Femur (tissue), 1 donor: ENCODE measurements at places on chromosomes 3 and 15.
A peak's percentile ranks its signal among the peaks of the same experiment; 100 is the strongest.

GRCh38 chr15:37014137-37014536, 86.2 kb downstream of the MEIS2 start:
- no peak for DNase-seq

DNA sequence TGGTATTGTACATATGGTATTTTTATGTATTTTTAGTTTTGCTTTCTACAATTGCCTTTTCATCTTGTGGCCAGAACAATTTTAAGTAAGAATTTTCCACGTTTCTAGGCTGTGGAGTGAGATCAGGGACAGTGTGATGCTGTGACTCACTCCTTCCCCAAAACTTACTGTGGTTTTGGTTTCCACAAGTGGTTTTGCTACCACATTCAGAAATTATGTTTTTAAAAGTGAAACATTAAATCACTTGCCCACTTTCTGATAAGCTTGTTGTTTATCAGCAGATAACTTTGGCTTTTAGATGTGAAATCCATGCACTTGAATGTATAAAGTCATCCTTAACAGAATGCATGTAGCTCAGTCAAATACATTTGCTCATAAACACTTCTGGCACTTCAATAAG, 192.2 kb upstream of the THRB start:
- DNase-seq: no peak

- DNase-seq: no peak
Observed at GRCh38 chr15:76327191-76328105, 9.1 kb upstream of the ISL2 start.

- no peak for DNase-seq
Observed at GRCh38 chr15:63530752-63531299, 26.4 kb downstream of the USP3 start.

GRCh38 chr3:6799264-6799915, 61.5 kb upstream of the GRM7 start:
- peak; percentile 25 for DNase-seq

GRCh38 chr15:79296583-79296982, 14.1 kb downstream of the ANKRD34C start:
- DNase-seq: no peak

GRCh38 chr3:101179637-101180036, 140.7 kb downstream of the IMPG2 start:
- DNase-seq: peak; percentile 33

DNA sequence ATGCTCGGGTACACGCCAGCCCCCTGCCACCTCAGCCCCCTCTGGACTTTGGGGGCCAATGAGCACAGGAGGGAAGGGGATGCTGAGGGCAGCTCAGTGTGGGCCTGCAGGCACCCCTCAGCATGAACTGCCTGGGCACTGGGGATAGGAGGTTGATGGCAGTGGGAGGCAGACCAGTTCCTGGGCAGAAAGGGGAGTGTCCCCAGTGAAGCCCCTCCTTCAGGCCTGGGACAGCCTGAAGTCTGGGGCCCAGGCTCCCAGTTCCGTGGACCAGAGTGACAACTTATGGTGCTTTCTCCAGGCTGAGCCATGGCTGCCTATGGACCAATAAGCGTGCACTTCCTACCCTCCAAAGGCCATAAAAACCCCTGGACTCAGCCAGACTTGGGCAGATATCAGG, 63.3 kb upstream of the IMPG2 start:
- no peak for DNase-seq

DNA sequence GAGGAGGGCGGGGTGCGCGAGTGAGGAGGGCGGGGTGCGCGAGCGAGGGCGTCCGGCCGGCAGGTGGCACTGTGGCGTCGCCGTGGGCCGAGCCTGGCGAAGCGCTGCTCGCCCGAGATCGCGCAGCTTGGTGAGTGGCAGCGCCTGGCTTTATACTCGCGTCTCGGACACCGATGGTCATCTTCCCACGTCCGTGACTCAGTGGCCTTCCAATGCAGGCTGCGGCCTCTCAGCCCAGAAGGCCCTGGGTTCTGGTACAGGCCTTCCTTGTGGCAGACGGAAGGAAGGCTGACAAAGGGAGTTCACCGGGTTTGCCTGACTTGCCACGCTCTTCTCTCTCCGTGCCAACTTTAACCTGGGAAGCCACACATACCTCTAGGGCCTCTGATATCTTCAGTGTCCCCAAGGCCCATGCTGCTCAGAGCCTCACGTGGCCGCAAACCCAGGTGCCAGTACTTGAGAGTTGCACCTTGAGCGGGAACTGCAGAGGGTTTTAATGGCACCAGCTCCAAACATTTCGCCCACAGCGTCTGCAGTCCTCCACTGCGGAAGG, 195.3 kb upstream of the LYSMD4 start:
- DNase-seq: peak; percentile 87

DNA sequence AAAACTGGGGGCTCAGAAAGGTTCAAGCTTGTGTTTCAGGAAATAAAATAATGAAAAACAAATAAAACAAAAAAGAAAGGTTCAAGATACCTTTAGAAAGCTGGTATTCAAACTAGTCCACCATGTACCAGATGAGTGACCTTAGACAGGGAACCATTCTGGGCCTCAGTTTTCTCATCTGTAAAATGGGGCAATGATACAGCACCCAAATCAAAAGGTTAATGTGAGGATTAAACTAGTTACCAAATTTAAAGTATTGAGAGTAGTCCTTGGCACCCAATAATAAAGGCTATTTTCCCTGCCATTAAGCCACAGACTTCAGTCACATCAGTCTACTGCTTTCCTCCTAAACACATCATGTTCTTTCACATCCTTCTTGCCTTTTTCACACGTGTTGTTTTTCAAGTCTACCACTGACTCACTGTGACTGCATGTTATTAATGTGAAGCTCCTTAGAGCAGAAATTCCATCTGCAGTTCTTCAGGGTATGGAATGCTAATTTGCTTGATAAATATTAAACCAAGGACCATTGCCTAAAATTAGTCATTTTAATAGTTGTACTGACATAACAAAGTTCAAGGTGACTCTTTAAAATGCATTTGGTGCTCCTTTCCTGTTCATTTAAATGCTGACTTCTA, 19.9 kb downstream of the TAMM41 start:
- no peak for DNase-seq

GRCh38 chr15:74626752-74627692, 11.4 kb downstream of the CLK3 start:
- no peak for DNase-seq

- DNase-seq: no peak
Observed at GRCh38 chr3:106522397-106522796, 653.6 kb upstream of the CBLB start.

- DNase-seq: no peak
Observed at GRCh38 chr15:51367322-51367976, 26.0 kb downstream of the GLDN start.

DNA sequence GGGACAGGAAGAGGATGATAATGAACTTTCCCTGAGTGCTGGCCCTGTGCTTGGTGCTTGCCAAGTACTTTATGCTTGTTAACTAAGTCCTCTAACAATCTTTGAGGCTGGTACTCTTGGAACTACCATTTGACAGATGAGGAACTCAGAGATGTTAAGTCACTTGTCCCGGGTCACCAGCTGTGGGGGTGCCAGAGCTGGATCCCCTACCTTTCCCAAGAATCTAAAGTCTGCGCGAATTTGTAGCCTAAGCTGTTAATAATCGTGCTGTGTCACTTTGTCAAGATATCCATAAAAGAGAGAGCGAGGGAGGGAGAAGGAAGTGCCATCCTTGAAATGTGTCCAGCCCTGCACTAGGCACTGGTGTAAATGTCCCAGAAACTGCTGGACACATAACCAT, 19.0 kb upstream of the ACOX2 start:
- DNase-seq: peak; percentile 7

GRCh38 chr3:78868570-78868969, 899.2 kb downstream of the ROBO1 start:
- DNase-seq: no peak

- no peak for DNase-seq
Observed at GRCh38 chr3:195548987-195549386, 5.9 kb upstream of the PPP1R2 start.

DNA sequence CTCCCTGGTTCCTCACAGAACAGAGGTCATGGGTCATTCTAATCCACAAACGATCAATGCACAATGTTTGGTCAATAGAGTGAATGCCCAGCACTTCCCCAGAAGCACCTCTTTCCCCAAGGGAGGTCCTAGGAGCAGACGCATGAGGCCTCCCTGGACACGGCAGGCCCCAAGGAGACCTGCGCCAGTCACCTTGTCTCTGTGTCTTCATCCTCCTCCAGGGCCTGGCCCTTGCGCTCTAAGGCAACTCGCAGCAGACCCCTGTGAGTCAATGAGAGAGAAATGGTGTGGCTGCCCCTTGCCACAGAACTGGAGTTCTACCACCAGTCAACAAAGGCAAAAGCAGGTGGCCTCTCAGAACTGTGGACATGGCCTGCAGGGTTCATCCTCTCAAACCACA, 18.1 kb downstream of the ALS2CL start:
- no peak for DNase-seq

GRCh38 chr15:77981281-77982126, 96.0 kb downstream of the TBC1D2B start:
- DNase-seq: no peak

GRCh38 chr3:122314228-122314876, 10.7 kb upstream of the CSTA start:
- no peak for DNase-seq

DNA sequence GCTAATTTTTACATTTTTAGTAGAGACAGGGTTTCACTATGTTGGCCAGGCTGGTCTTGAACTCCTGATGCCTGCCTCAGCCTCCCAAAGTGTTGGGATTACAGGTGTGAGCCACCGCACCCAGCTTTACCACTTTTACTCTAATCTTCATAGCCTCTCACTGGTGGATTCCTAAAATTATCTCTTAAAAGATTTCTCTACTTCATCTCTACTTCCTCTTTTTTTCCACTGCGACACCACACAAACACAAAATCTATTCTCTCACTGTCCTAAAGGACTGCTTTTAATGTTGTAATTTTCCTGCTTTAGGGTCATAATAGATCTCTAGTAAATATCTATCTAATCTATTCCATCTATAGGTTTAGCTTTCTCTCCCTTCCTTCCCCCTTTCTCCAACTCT, 34.0 kb upstream of the TBL1XR1 start:
- DNase-seq: no peak

- DNase-seq: no peak
Observed at GRCh38 chr3:37124435-37124834, 49.9 kb downstream of the LRRFIP2 start.

- no peak for DNase-seq
Observed at GRCh38 chr3:50271314-50271936, 2.5 kb downstream of the SEMA3B start.

DNA sequence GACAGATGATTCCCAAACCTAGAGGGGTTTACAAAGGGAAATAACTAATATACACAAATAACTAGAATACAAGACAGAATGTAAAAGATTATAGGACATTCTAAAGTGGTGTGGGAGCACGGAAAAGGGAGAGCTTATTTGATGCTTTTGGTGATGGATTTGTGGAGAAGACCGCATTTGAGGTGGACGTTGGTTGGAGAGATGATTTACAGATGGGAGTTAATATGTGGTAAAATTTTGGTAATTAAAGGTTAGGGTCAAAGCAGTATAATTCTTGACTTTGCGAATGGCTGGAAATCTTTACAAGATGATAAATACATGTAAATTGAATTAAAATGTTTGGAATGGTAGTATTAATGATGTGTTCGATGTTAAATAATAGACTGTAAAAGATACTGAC, 1.2 kb downstream of the KNL1 start:
- DNase-seq: no peak

DNA sequence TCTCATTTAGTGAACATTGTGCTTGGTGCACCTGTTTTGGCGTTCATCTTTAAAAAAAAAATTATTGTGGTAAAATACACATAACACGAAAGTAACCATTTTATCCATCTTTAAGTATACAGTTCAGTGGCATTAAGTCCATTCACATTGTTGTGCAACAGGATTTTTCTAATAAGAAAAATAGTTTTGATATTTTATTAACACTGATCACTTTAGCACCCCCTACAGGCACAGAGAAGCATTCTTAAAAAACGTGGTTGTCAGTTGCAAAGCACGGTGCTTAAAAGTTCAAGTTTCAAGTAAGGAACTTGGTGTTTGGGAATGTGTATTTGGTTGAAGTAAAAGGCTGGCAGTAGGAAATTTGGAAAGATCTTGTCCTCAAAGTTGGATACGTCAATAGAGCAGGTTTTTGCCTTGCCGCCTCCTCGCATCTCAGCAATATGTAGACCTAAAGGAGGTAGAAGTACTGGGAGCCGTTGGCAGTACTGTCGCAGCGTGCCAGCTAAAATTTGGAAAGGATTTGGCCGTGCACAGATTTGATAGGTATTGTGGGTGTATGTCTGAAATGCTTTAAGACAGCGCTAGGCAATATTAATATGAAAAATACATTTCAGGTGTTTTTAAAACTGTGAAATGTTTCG, 110.4 kb downstream of the LRRC28 start:
- DNase-seq: no peak

GRCh38 chr15:76342382-76343201, 6.0 kb downstream of the ISL2 start:
- DNase-seq: no peak

DNA sequence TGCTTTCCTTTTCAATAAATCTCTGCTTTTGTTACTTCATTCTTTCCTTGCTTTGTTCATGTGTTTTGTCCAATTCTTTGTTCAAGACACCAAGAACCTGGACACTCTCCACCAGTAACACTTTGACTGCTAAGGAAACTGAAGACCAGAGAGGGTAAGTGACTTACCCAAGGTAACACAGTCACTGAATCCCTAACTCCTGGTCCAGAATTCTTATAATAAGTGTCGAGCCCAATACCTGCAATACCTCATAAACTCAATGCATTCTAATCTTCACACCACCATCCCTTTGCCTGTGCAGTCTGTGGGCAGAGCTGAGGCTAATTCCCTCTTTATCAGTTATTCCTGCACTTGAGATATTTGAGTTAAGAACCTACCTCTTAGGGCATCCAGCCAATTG, 237.8 kb downstream of the UACA start:
- no peak for DNase-seq

GRCh38 chr3:161560008-161560637, 63.5 kb downstream of the OTOL1 start:
- peak; percentile 70 for DNase-seq

GRCh38 chr3:160444411-160444810, 5.2 kb downstream of the TRIM59 start:
- no peak for DNase-seq

DNA sequence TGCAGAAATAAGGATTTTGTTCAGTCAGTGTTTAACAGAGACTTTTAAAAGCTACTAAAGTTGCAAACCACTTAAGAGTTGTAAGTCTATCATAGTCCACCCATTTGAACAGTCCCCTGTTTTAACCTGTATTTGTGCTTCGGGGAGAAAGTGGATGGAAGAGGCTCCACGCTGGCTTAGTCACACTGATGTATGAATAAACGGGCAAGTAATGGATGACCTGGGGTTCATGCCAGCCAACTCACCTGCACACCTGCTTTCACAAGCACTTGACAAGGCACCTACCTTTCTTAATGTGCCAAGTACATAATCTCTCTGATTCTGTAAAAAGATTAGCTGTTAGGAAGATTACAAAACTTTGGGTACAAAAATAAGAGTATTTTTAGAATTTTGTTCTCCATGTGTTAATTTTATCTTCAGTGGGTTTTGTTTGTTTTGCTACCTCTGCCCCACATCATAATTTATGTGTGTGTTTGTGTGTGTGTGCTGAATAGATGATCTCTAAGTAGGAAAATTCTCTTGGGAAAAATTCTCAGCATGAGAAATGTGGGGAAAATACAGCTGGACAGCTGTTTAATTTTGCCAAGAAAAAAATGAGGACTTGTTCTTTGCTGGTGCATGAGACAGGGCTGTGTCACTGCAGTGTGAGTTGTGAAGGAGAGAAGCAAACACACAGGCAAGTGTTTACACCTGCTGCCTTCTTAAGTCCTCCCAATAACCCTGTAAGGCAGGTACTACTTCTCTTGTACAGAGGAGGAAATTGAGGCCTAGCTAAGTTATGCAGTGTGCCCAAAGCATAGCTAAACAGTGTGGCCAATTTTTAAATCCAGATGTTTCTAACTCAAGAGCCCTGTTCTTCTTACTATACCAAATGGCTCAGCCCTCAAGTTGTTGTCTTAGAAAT, 181.2 kb upstream of the IL12A start:
- DNase-seq: no peak
